ELR (cell line): ENCODE measurements at places on chromosomes 3 and 15.

GRCh38 chr3:153925841-153926514, 195.2 kb upstream of the ARHGEF26 start:
- no peak for DNase-seq

- DNase-seq: peak; percentile 87
These were observed 1.5 kb upstream of the MYNN start for GRCh38 chr3:169771497-169772304.

- DNase-seq: peak; percentile 65
These were observed 364.0 kb upstream of the RBMS3 start for GRCh38 chr3:28916713-28917499.

GRCh38 chr3:32391643-32392535, at the start of gene CMTM7:
Gene CMTM7 (plus strand): TSS chr3:32391853. CDS start chr3:32391907, 54 bp downstream.
- DNase-seq: peak; percentile 78

GRCh38 chr3:7385635-7386034, 524.7 kb downstream of the GRM7 start:
- DNase-seq: no peak

DNA sequence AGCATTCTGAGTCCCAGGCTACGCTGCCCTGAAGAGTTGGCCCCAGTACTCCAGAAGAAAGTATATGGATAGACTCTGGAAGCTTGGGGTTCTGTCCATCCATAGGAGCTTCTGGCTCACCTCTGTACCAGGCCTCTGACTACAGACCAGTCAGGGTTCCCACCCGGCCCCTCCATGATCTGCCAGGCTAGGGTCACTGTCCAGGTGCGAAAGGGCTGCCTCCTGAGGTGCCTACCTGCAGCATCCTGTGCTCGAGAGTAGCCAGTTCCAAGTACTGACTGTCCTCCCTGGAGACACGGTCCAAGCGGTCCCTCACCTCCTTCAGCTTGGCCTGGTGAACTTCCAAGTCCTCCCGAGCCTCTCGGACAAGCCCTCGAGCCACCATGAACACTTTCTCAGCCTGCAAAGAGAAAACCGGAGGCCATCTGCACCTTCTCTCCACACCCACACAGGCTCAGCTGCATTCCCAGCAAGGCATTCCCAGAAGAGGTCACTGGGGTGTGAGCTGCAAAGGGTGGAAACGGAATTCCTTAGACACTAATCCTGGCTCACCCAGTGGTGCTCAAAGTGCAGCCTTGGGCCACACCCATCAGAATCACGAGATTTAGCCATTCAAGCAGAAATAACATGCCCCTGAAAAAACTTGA, 3.7 kb upstream of the PLXNB1 start:
- no peak for DNase-seq

GRCh38 chr15:22973987-22974386, 6.2 kb downstream of the CYFIP1 start:
- DNase-seq: no peak

- no peak for DNase-seq
These were observed 91.7 kb upstream of the IGSF10 start for GRCh38 chr3:151552589-151552988.

GRCh38 chr3:24318677-24319287, 175.9 kb downstream of the THRB start:
- peak; percentile 93 for DNase-seq

DNA sequence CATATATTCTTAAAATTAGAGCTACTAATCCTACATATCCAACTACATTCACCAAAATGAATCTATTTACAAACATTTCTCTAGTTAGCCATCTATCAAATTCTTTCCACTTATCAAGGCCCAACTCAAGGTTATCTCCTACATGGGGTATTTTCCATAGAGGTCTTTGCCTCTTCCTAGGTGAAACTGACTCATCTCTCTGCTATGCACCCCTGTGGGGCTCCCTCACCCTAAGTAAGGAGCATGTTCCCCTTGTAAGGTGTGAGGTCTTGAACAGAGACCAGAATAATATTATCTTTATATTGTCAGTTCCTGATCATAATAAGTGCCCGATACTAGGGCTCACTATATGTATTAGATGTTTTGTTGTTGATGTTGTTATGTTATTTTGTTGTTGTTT, 74.6 kb upstream of the TSC22D2 start:
- no peak for DNase-seq

GRCh38 chr3:127448161-127448561, 142.4 kb downstream of the TPRA1 start:
- no peak for DNase-seq

- peak; percentile 72 for DNase-seq
These were observed 3.9 kb downstream of the TMIE start for GRCh38 chr3:46705022-46705530.

DNA sequence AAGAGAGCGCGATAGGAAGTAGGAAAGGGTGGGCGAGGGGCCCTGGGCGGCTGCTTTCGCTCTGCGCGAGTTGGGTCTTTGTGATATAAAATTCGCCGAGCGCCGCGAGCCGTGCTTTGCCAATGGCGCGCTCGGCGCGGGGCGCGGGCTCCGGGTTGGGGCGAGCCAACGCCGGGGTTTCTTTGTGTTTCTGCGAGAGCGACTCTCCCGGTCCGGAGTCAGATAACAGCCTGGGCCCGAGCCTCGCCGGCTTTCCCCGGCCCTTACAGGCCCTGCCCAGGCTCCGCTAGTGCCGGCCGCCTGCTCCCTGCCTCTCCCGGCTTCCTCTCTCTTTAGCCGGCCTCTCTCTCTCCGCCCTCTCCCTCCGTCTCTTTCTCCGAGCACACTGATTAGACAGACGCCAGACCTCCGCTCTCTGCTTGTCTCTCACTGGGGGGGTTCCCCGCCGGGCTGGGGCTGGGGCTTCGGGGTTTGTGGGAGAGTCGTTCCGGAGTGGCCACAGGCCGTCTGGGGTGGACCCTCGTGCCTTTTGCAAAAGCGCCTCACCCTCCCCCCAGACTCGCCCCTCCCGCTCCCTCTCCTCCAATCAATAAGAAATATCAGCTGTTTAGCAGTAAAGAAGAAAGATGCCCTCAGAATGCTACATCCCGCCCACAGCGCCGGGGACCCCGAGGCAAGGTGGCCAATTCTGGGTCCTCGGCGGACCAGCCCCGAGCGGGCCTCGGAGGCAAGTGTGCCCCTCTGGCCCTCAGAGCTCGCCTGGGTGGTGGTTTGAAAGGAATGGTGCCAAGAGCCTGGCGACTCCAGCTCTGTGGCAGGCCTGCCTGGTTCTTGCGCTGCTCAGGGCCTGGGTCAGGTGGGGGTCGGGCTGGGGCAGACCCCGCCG, 2.9 kb downstream of the NR2F2 start:
- peak; percentile 43 for DNase-seq

DNA sequence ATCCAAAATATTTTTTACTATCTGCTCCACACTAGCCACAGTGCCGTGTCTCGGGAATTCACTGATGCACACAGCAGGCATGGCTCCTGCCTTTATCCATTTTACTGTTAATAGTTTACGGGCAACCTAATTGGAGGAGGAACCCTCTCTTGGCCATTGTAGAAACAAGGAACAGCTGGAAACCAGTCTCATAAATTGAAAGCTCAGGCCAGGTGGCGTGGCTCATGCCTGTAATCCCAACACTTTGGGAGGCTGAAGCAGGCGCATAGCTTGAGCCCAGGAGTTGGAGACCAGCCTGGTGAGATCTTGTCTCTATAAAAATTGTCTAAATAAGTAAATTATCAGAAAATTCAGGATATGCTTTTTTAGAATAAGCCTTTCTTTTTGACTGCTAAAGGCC, 39.0 kb downstream of the IL5RA start:
- no peak for DNase-seq

DNA sequence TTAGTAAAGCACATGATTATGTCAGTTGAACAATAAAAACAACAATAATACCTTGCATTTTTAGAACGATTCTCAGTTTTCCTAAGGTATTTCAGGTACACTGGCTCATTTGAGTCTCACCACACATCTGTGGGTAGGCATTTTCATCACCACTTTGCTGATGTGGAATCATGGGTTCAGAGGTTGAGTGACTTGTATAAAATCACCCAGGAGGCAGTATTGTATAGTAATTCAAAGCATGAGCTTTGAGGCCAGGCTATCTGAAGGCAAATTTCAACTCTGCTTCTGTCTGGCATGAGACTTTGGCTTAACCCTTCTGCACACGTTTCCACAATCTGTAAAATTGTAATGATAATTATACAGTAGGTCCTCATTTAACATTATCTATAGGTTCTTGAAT, 183.9 kb upstream of the CMC1 start:
- DNase-seq: no peak

DNA sequence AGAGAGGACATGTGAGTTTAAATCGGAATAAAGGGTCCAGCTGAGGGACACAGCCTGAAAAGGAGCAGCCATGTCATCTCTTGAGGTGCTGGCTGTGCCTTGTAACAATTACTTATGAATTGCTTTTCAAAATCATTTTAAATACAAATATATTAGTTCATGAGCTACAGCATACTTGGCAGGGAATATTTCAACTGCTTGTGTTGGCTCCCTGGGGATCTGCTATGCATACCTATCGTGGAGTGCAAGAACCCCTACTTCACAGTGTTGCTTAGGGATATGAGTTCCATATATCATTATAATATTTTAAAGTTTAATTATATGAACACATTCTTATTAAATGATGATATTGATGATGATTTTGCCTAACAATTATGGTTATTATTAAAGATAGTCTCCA, 19.1 kb upstream of the P2RY14 start:
- DNase-seq: no peak

GRCh38 chr3:193851941-193852674, 259.1 kb downstream of the OPA1 start:
- no peak for DNase-seq

DNA sequence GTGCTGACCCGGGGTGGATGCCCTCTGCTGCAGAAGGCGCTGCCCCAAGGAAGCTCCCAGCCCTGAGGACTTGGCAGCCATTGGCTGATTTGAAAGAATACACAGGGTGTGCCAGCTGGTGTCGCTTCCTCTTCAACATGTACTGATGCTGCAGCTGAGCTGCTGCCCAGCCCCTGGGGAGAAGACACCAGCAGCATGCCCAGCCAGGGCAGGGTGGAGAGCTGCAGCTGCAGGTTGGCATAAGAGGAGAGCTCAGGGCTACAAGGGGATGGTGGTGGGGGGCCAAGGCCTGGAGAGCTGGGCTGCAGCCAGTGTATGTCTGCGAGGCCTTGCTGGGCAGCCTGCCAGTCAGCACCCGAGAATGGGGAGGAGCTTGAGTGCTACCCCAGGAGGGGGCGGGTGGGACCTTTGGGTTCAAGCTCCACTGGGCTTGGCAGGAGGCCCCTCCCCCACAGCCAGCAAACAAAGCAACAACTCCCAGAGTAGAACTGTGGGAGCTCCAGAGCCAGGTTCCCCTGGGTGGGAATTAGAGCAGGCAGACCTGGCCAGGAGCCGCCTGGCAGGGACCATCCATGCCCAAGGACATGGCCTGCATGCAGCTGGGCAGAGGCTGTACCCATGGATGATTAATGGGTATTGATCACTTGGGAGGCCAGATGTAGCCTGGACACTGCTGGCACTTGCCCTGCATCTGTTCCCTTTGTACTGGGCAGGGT, 9.2 kb upstream of the SEMA4B start:
- no peak for DNase-seq

GRCh38 chr3:169060037-169060436, 603.5 kb downstream of the MECOM start:
- DNase-seq: peak; percentile 26

GRCh38 chr15:85118581-85118980, 136.9 kb downstream of the PDE8A start:
- no peak for DNase-seq

DNA sequence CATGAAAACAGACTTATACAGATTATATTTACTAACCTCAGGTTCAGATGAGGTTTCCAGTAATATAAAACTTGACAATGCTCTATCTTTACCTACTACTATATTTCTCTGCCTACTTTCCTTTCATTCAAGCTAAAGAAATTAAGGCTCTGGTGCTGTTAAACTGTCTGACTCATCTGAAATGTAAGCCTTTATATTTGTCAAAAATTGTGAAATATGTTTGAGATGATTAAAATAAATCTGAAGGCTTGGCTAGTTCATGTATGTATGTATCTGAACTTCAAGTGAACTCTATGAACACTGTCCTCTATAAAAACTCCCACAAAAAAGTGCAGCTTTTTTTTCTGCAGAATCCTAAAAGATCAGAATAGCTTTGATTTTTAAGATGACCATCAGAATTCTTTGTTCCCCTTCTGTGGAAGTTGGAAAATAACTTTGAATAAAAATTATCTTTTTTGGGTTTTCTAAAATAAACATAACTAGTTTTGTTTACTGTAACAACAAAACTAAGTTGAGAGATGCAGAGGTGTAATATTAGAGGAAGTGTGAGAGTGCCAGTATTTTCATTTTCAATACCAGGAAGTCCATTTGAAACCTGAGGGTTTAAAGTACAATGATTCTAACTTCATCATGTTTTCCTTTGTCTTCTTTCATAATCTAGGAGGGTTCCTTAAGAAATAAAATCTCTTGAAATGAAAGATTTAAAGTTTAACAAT, 42.2 kb downstream of the ILDR1 start:
- no peak for DNase-seq

GRCh38 chr3:138569090-138569489, 25.0 kb downstream of the CEP70 start:
- peak; percentile 13 for DNase-seq

DNA sequence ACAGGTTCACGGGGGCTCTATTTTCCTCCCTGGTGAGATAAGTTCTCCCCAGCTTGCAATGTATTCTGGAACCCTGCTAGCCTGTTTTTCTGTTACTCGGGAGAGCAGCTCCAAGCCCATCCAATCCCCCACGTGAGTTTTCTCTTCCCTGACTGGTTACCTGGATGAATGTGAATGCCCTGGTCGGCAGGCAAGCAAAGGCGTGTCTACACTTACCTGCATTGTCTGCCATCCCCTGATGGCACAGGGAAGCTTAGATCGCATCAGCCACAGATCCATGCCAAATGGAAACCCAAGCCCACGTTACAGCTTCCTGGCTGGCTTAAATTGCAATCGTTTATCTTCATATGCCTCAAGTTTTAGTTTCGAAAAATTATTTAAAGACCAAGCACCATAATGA, 149.9 kb downstream of the FOXP1 start:
- no peak for DNase-seq

DNA sequence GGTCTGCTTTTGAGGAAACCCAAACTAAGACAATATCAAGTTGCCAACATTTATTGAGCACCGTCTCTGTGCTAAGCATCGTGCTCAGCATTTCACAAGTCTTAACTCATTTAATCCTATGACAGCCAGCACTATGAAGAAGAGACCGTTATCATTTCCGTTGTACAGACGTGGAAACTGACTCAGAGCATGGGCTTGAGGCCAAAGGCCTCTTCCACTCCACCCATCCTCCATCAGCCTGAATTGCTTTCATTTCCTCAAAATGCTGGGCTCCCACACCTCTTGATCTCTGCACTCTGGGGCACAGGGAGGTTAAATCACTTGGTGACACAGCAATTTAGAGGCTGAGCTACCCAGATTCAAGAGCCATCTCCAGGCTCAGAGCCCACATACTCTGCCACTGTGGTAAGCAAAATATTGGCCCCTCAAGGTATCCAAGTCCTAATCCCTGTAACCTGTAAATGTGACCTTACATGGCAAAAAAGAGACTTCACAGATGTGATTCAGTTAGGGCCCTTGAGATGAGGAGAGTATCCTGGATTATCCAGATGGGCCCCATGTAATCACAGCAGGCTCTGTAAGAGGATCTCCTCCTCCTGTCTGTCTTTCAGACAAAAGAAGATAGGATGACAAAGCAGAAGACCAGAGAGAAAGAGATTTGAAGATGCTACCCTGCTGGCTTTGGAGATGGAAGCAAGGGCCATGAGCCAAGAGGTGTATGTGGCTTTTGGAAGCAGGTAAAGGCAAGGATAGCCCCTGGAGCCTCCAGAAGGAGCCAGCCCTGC, 24.3 kb upstream of the FLNB start:
- peak; percentile 96 for DNase-seq

- DNase-seq: peak; percentile 92
These were observed 1.0 kb upstream of the HES1 start for GRCh38 chr3:194134757-194135515.

- no peak for DNase-seq
These were observed 29.6 kb downstream of the SETD2 start for GRCh38 chr3:47134311-47134710.
